ENCODE measurements at places on chromosomes 16 and 17. TPM values are rescaled to one million over a fixed set of nuclear protein-coding genes. Genes with fewer than 3 reads are reported as not detected.

PER1 gene
- 83.5 TPM for total RNA-seq

MYH11 gene
- total RNA-seq, result 23.3 TPM

HASPIN gene
- total RNA-seq, result 2.0 TPM

RAB11FIP4 gene
- total RNA-seq, result 6.7 TPM

KCTD19 gene
- total RNA-seq, result 0.20 TPM

NOXO1 gene
- total RNA-seq, result 0.39 TPM

DNA sequence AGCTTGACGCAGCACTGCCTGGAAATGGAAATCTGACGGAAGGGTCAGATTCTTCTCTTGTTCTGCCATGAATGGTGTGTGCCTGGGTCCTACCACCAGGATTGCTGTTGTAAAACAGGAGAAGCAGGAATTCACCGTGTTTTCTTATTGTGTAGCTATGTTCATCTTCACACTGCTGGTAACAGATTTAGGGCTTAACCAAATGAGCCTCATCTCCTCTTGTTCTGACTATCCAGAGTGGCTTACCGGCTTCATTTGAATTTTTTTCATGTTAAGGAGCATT is 97.3 kb upstream of the CHMP6 start:
- no peak for DNase-seq

DNA sequence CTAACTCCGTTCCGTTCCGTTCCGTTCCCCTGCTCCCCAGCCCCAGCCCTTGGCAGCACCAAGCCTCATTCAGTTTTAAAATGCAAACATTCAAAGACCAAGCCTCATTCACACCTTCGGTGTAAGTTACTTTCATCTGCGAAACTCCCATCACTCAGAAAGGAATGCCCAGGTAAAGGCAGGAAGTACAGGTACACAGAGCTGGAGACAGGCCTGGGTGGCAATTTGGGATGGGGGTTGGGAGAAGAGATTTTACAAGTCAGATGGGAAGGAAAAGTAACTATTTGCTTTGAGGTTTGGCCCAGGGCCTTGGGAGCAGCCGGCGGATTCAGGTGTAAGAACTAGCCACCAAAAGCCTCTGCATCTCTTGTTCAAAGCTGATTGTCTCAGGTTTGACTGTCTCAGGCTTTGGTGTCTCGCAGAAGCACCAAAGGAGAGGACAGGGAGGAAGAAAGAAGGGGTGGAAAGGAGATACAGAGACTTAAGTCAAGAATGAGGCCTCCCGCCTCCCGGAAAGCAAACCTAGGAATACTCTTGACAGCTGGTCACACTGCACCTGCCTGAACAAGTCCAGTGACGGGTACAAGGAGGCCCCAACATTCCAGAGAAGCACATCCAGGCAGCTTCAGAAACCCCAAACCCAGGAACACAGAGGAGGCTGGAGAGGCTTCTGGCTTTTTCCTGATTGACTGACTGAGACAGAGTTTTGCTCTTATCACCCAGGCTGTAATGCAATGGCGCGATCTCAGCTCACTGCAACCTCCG is 54.7 kb downstream of the NXN start:
- DNase-seq, result no peak

DNA sequence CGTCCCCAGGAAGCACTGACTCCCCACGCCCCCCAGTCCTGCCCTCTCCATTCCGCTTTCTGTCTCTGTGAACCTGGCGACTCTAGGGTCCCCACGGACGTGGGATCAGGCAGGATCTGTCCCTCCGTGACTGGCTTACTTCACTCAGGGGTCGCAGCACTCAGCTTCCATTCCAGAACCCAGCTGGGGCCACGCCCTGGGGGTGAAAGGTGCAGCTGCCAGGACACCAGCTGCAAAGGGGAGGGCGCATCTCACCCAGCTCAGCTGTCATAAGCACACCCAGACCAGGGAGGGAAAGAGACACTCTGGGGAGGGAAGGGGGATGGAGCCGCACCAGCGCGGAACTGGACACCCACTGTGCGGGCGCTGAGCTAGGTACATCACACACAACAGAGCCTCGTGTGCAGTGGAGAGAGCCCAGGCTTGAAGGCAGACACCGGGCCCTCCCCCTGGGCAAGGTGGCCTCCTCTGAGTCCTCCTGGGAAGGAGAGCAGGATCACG is 18.5 kb upstream of the HEXD start:
- no peak for DNase-seq

GRCh38 chr17:61750656-61751055 is 112.7 kb downstream of the BRIP1 start:
- no peak for DNase-seq

DNA sequence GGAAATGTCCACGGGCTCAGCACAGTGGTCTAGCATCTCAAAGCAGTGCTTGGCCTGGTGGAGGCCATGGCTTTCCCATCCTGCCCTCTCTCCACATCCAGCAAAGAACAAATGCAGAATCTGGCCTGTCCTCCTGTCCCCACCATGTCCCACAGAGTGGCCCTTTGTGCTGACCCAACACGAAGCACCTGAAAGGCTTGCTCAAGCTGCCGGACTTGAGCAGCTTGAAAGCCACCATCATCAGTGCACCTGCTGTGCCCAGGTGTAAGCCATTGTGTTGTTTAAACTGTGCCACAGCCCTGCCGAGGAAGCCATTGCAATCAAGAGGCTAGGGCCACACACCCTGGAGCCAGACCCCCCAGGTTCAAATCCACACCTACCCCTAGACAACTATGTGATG is 115.5 kb downstream of the SOCS1 start:
- DNase-seq, result no peak

DNA sequence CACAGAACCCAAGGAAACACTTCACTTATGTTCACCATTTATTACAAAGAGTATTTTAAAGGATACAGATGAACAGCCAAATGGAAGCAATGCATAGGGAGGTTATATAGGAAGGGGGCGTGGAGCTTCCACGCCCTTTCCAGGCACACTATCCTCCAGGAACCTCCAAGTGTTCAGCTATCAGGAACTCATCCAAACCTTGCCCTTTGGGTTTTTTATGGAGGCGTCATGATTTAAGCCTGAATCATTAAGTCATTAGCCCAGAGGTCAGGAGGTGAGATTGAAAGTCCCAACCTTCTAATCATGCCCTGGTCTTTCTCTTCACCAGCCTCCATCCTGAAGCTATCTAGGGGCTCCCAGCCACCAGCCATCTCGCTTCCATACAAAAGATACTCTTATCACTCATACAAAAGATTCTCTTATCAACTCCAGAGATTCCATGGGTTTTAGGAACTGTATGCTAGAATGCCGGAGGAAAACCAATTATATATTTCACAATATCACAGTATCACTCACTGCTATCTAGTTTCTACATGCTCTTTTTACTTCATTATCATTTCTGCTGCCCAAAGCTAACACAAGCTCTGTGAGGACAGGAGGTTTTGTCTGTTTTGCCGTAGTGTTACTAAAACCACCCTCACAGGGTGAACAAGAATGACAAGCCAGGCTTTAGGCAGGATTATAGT is 213.4 kb downstream of the SLC39A11 start:
- no peak for DNase-seq

- DNase-seq, result no peak
Measured at GRCh38 chr16:88938777-88939244, 38.2 kb downstream of the CBFA2T3 start.

GRCh38 chr17:48330421-48330820 is 99.6 kb downstream of the SKAP1 start:
- DNase-seq, result no peak

GRCh38 chr16:20348365-20349185 is 3.9 kb downstream of the UMOD start:
- no peak for DNase-seq

All from skin of body (tissue), 3 donors.